ENCODE measurements at places on chromosomes 12 and 14.

- peak; percentile 52 for DNase-seq
These were observed 17.8 kb upstream of the CD9 start for GRCh38 chr12:6182279-6182898.

- DNase-seq, result no peak
These were observed 22.4 kb downstream of the VPS37B start for GRCh38 chr12:122873540-122873939.

DNA sequence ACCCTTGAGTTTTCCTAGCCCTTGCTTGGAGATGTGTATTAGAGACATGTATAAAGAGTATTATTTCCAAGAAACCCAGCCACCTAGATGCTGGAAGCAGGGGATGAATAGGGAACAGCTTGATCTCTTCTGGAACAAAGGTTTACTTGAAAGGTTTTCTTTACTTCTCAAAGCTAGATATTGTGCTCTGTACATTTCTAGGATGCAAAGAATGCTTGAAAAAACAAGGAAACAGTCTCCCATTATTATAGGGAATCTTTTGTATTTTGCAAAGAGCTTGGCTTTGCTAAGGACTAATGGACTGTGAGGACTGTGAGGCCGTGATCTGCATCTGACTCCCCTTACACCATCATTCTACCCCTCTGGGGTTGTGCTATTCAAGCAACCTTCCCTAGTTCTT, 77.9 kb downstream of the PRICKLE1 start:
- DNase-seq, result no peak

- DNase-seq, result peak; percentile 54
These were observed 11.9 kb upstream of the SERPINA4 start for GRCh38 chr14:94548999-94549985.

- DNase-seq, result no peak
These were observed 30.7 kb downstream of the PPP1R36 start for GRCh38 chr14:64580467-64580866.

DNA sequence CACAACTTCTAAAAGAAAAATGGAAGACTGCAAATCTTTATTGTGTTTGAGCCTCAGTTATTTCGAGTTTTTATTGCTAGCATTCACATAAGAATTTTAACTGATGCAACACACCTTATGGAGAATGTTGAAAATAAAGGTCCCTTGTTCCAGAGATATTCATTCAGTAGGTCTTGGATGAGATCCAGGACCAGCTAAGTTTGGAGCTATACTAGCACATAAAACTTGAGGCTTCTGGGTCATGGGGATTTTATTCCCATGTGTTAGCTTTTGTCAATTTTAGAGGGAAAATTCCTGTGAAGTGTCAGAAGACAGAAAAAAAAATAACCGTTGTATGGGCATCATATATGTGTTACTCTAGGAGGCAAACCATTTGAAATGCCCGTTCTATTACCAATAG, 693.2 kb upstream of the MIS18BP1 start:
- DNase-seq, result no peak

- no peak for DNase-seq
These were observed 75.1 kb downstream of the ETNK1 start for GRCh38 chr12:22700106-22700505.

GRCh38 chr14:101362529-101363260, 198.6 kb upstream of the DIO3 start:
- DNase-seq, result no peak

GRCh38 chr12:27627123-27627852, 69.0 kb upstream of the REP15 start:
- DNase-seq, result peak; percentile 87

GRCh38 chr12:19971361-19972280, 396.7 kb upstream of the PDE3A start:
- DNase-seq, result no peak
